ENCODE measurements at places on chromosomes 6 and 20.

- DNase-seq: no peak
These were observed 167.9 kb upstream of the MAN1A1 start for GRCh38 chr6:119517428-119517827.

DNA sequence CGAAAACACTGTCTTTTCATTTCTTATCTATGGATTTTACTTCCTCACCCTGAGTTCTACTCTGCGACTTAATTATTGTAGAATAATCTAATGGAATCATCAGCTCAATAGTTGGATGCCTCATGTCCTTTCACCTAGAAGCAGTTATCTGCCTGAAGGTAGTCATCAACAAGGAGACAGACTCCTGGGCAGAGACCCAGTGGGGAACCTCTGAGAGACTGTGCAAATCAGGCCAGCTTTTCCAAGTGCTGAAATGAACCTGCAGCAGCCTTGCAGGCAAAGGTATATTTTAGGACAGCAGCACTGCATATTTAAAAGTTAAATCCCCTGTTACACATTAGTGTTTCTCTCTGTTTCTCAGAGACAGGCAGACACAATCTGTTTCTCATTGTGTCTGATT, 99.7 kb upstream of the STMND1 start:
- DNase-seq: no peak

DNA sequence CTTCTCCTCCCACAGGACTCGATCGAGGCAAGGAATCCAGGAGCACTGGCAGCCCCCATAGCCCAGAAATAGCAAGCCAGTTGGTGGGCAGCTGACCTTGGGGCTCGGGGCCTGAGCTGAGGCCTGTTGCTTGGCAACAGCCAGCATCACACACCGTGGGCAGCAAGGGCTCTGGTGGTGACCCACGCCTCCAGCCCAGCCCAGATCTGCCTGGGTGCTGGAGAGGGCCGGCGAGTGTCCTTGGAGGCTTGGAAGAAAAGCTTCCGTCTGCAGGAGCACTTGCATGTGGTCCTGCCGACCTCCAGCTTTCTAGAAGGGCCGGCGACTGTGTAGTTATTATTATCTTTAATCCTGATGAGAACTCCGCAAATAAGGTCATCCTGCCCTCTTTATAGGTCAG, 67.3 kb downstream of the STK35 start:
- DNase-seq: no peak

DNA sequence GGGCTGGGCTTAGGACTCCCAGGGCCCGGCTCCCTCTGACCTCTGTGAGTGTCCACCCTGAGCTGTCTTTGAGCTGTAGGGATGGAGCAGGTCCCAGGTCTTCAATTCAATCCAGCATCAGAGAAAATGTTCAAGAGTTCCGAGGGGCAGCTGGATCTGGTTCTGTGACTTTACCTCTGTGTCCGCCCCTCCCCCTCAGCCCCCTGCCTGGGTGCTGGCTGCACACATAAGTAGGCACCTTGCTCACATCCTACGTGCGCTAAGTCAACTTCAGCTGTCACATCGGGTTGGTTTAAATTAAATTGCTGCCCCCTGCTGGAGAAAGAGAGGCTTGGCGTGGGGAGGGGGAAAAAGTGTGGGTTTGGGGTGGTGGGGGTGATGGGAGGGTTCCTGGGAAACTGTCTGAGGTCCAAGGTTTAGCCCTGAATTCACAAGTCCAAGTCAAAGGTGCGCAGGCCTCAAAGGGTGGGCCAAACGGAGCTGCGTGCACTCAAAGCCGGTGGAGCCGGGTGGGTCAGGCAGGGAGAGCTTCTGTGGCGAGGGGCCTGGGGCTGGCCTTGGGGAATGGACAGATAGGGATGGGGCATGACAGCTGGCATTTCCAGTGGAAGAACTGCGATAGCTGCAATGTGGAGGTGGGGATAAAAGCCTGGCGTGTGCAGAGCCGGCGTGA, 3.0 kb downstream of the WFDC5 start:
- DNase-seq: no peak

DNA sequence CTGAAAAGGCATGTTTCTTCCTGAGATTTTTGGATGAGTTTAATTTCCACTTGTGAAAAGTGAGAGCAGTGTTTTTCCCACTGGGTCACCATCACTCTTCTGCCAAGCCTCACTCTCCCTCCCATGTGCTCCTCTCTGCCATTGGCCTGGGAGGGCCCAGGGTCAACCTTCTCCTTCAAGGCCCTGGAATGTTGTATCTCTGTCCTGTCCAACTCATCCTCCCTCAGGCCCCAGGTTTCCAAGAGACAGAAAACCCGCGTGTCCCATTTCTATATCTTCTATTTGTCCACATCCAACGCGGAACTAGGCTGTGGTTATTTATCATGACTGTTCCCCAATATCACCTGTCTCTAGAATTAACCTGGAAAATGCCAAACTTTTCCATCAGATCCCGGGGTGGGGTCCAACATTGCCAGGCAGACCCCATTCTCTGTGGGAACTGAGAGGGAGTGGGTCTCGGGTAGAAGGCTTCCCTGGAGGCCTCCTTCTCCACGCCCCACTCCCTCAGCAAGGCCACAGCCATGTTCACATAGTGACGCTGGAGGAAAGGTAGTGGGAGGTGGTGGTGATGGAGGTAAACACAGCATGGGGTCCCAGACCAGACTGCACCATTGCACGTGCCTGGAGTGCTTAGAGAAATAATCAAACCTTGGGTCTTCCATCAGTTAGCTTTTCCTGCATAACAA, 173.5 kb downstream of the SCP2D1 start:
- DNase-seq: no peak

- DNase-seq: peak; percentile 3
These were observed 44.0 kb downstream of the SMPDL3A start for GRCh38 chr6:122833021-122833491.

GRCh38 chr20:6740096-6740495, 27.4 kb upstream of the BMP2 start:
- no peak for DNase-seq

DNA sequence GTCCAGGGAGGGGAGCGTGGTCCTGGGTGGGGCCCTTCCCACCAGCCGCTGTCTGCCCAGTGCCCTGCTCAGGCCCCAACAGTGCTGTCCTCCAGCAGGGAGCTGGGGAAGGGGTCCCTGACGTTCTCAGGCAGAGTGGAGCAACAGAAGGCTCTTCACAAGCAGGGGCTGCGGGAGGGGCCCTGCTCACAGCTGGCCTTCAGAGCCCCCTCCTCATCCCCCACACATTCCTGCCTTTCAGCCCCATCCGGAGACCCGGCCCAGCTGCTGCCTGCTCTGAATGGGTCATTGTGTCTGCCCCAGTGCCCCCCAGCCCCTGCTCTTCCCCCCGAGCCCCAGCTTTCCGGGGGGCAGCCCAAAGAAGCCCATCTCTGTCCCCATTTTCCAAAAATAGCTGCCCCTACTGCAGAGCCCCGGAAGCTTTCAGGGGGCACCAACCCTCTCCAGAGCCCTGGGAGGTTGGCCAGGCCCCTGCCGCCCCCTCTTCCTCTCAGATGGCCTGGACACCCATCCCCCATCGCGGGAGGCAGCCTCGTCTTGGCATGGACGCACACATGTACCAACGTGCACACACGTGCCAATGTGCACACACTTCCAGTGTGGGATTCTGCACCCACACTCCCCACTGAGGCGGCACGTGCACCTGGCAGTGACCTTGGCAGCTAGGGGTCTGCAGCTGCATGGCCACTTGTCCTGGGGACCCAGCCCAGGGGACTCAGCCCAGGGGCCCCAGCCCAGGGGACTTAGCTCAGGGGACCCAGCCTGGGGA, 3.7 kb downstream of the COL20A1 start:
- no peak for DNase-seq

- no peak for DNase-seq
These were observed 43.5 kb downstream of the CDS2 start for GRCh38 chr20:5170341-5170740.

- no peak for DNase-seq
These were observed 1.3 kb upstream of the ENPP4 start for GRCh38 chr6:46128476-46128875.

- DNase-seq: no peak
These were observed 67.9 kb upstream of the EEF1E1 start for GRCh38 chr6:8170245-8170644.

DNA sequence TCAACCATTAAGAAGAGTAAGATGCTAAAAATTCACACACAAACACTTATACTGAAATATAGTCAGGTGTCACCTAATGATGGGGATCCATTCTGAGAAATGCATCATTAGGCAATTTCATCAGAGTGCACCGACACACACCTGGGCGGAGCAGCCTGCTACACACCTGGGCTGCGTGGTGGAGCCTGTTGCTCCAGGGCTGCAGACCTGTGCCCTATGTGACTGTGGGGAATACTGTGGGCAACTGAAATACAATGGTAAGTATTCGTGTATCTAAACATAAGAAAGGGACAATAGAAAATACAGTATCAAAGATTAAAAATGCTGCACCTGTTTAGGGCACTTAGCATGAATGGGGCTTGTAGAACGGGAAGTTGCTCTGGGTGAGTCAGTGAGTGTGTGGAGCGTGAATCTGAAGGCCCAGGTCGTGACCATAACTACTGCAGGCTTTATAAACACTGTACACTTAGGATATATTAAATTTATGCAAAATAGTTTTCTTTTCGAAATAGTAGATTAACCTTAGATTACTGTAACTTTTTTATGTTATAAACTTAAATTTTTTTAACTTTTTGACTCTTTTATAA, 124.4 kb upstream of the AFDN start:
- DNase-seq: no peak

DNA sequence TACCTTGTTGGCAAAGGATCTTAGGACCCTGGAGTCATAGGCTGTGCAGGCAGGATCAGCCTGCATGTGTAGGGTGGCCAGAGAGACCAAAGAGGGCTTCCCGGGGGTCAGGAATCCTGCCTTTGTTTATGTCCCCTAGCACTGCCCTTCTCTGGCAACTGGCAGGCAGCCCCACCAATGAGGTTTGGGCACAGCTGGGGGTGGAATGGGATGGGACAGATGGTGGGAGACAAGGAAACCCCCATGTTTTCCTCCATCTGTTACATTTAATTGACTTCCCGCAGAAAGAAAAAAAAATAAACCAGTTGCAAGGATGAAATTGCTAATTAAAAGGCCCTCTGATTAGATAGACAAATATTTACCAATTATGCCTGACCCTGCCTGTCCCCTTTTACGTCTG, 27.6 kb downstream of the CD40 start:
- DNase-seq: no peak
